A549 treated with CORT108297 at 1 μM for 4 hours (cell line): ENCODE measurements at places on chromosomes 12 and 14. TPM values are rescaled to one million over a fixed set of nuclear protein-coding genes. Genes with fewer than 3 reads are reported as not detected.

The TPH2 gene
- 0.03 to 0.07 TPM in 2 of 5 replicates, not detected in the others for total RNA-seq

The CYP27B1 gene
- 1.2 to 3.7 TPM (median 2.0 TPM) in 5 replicates for total RNA-seq

The MUCL1 gene
- not detected in 5 replicates for total RNA-seq

The NR1H4 gene
- 0.05 to 0.38 TPM (median 0.06 TPM) in 5 replicates for total RNA-seq

The CRACR2A gene
- 0.95 to 1.7 TPM (median 1.3 TPM) in 5 replicates for total RNA-seq

The RERGL gene
- total RNA-seq = not detected in 5 replicates

The GOLT1B gene
- total RNA-seq = 88.8 to 96.2 TPM (median 92.5 TPM) in 5 replicates

The DNAI7 gene
- total RNA-seq = 0.13 to 0.91 TPM (median 0.18 TPM) in 5 replicates

The ZFYVE21 gene
- total RNA-seq = 33.3 to 44.8 TPM (median 37.8 TPM) in 5 replicates

The ANKRD33 gene
- 0.08 to 0.12 TPM in 2 of 5 replicates, not detected in the others for total RNA-seq

The LEMD3 gene
- 9.0 to 13.1 TPM (median 11.2 TPM) in 5 replicates for total RNA-seq

The POU6F1 gene
- 1.1 to 1.8 TPM (median 1.6 TPM) in 5 replicates for total RNA-seq

The SDSL gene
- 20.7 to 29.9 TPM (median 28.4 TPM) in 5 replicates for total RNA-seq

The KRT85 gene
- total RNA-seq = 0.02 to 0.06 TPM (median 0.05 TPM) in 3 of 5 replicates, not detected in the others

The ATL1 gene
- 4.2 to 6.3 TPM (median 5.1 TPM) in 5 replicates for total RNA-seq

The ZFYVE1 gene
- 8.4 to 10.5 TPM (median 9.3 TPM) in 5 replicates for total RNA-seq

The CLEC1B gene
- not detected in 5 replicates for total RNA-seq

The P2RX2 gene
- total RNA-seq = not detected in 5 replicates

The VIPAS39 gene
- total RNA-seq = 13.1 to 15.5 TPM (median 13.9 TPM) in 5 replicates

The KRAS gene
- 10.5 to 17.4 TPM (median 13.8 TPM) in 5 replicates for total RNA-seq

The DHH gene
- 0.06 TPM in 2 of 5 replicates, not detected in the others for total RNA-seq

The RTN1 gene
- 0.02 to 0.06 TPM in 2 of 5 replicates, not detected in the others for total RNA-seq

The C12orf54 gene
- total RNA-seq = not detected in 5 replicates

The CHGA gene
- total RNA-seq = 1.0 to 1.7 TPM (median 1.4 TPM) in 5 replicates

The CCDC38 gene
- 0.06 to 0.15 TPM (median 0.09 TPM) in 5 replicates for total RNA-seq

The MED6 gene
- total RNA-seq = 40.2 to 57.7 TPM (median 43.2 TPM) in 5 replicates

The OTOGL gene
- 0.02 TPM in 1 of 5 replicates, not detected in the others for total RNA-seq

The NOXRED1 gene
- 0.08 to 0.18 TPM in 2 of 5 replicates, not detected in the others for total RNA-seq

The SIX6 gene
- total RNA-seq = not detected in 5 replicates

The MYO1H gene
- total RNA-seq = not detected in 5 replicates

The ZNF140 gene
- 8.5 to 10.7 TPM (median 10.0 TPM) in 5 replicates for total RNA-seq

The LMNTD1 gene
- not detected in 5 replicates for total RNA-seq

The NGB gene
- total RNA-seq = not detected in 5 replicates
